GM06990 (cell line): ENCODE measurements at places on chromosomes 13 and 19.

DNA sequence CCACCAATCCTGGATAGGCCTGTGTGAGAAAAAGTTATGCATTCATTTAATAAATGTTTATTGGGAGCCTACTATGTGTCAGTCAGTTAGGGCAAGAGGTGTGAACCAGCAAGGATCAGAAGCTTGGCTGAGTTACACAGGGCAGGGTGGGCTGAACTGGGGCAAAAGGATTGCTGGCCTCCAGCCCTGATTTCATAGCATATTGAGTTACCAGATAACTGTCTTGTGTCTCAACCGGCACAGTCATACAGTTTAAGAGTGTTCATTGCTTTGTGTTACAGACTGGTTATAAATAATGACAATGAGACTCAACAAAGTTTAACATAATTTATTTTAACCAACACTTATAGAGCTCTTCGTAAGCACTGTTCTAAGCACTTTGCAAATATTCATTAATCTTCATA lies 253.8 kb downstream of the DLEU7 start:
- no peak for DNase-seq

GRCh38 chr19:45653634-45654033 lies 14.4 kb upstream of the GIPR start:
- no peak for DNase-seq

DNA sequence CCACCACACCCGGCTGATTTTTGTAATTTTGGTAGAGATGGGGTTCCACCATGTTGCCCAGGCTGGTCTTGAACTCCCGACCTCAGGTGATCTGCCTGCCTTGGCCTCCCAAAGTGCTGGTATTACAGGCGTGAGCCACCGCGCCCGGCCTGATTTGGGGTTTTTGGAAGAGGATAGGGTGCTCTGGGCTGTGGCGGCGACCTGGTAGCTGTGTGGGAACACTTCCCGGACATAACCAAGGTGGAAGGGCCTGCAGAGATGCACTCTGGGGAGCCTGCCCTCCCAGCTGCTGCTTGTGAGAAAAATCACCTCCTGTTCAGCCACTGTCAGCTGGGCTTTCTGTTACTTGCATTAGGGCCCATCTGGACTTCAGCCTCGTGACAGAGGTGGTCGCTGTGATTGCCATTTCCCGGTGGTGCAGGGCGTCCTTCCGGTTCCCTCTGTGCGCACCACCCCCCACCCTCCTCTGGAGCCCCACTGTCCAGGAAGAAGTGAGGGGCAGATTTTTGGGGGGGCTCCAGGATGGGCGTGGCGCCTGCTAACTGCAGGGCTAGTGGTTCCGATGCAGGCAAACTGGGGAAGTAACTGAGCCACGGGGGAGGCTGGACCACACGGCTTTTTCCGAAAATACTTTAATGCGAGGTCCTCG lies 7.5 kb downstream of the IL4I1 start:
- no peak for DNase-seq

GRCh38 chr13:28355046-28355821 lies 139.7 kb downstream of the FLT1 start:
- no peak for DNase-seq

GRCh38 chr19:49368711-49369358 lies 5.2 kb downstream of the DKKL1 start:
- DNase-seq, result no peak

- no peak for DNase-seq
Measured at GRCh38 chr19:38290631-38291147, 13.4 kb upstream of the C19orf33 start.

GRCh38 chr19:41050426-41050825 lies 37.8 kb upstream of the CYP2A13 start:
- DNase-seq, result no peak

GRCh38 chr13:96935901-96936300 lies 58.4 kb downstream of the OXGR1 start:
- DNase-seq, result no peak

DNA sequence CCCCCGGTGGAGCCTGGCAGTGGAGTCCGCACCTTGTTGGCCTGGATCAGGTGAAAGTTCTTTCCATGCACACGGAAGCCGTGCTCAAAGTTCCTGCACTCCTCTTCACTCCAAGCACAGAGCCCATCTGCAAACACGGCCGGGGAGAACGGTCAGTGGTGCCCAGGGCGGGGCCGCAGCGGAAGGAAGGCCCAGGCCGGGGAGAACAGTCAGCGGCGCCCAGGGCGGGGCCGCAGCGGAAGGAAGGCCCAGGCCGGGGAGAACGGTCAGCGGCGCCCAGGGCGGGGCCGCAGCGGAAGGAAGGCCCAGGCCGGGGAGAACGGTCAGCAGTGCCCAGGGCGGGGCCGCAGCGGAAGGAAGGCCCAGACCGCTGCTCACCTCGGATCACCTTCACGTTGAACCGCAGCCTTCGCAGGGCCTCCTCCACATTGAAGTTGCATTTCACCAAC lies 20.6 kb upstream of the PLPP2 start:
- DNase-seq, result no peak

GRCh38 chr13:46712524-46712923 lies 84.4 kb downstream of the ESD start:
- DNase-seq, result no peak

DNA sequence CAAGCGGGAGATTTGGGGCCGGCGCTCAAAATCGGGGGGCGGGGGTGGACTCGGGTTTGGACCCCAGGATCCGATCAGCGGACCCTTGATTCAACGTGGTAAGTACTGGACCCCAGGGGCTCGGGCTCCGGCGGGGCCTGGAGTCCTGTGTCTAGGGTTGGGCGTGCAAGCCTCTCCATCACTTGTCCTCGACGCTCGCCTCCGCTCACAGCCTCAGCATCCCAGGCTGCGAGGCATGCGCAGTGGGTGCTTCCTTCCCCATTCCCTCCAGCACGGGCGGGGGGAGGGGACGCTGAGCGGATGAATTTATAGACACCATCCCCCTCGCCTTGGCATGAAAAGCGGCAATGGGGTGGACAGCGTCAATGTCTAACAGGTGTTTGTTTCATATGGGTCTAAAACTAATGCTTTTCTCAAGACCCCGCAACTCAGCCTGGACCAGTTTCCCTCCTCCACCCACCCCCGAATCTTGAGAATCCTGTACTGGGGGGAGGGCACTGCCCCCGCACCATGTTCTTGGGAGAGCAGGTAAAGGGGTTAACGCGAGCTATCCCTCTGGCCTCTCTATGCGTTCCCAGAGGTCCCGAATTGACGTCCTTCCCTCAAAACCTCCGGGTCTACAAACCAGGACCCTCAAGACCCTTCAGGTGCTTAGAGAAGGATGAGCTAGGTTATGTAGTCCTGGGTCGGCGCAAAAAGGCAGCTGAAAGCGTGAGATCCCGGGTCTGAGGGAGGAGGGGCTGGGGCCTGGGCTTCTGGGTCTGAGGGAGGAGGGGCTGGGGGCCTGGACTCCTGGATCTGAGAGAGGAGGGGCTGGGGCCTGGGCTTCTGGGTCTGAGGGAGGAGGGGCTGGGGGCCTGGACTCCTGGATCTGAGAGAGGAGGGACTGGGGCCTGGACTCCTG lies 579 bp downstream of the CPT1C start:
- DNase-seq, result no peak

DNA sequence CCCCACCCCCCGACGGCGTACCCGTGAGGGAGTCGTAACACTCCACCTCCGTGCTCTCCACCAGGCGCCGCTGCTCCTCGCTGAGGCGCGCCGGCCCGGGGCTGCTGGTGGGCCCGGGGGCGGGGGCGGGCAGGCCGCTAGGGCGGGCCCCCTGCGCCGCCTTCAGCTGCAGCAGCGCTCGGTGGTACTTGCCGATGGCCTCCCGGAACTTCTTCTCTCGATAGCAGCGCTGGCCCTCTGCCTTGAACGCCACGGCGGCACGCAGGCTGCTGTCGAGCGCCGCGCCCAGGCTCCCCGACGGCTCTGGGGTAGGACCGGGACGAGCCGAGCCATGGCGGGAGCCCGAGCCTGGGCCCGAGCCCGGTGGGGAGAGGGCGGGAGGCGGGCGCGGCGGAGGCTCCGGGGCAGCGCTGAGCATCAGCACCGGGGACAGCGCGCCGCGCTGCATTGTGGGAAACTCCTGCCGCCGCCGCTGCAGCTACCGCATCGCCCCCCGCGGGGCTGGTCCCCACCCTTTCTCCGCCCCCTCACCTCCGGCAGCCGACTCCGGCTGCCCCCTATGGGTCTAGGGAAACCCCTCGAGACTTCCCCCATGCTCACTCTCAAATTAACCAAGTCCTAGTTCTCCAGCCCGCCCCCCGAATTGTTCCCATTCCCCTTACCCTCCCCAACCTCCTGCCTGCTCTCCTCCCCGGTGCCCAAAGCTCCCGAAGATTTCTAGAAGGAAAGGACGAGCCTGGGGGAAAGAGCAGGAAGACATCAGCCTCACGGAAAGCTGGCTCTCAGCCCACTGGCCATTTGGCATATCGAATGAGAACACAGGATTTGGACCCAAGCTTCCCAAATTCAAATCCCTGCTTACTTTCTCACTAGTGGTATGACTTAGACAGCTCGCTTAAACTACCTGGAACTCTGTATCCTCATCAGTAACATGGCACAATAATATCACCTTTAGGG lies at the start of gene TTC9B:
TSS of gene TTC9B (minus strand) at position 451 of the 957 bp plus-strand sequence. CDS start at position 448, 3 bp downstream.
- peak; percentile 54 for DNase-seq

- DNase-seq, result no peak
Measured at GRCh38 chr19:31285744-31286143, 63.5 kb downstream of the TSHZ3 start.

DNA sequence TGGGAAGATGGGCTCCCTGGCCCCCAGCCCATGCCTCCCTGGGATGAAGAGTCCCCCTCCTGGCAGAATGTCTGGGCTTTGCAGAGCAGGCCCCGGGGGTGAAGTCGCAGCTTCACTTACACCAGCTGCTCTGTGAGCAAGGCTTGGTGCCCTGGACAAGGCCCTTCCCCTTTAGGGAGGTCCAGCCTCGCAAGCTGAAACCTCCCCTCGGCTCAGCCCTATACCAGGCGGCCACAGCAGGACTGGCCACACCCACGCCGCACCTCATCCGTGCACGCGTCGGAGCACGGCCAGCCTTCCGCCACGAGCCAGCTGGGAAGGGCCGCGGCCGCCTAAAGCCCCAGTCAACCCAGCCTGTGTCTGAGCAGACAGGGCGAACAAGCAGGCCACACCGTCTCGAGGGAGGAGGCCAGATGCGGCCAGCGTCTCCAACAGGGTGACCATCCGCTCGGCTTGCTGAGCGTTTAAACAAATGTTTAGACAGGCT lies 83.2 kb upstream of the MCF2L start:
- no peak for DNase-seq

GRCh38 chr13:66338542-66338941 lies 891.6 kb downstream of the PCDH9 start:
- DNase-seq, result no peak

DNA sequence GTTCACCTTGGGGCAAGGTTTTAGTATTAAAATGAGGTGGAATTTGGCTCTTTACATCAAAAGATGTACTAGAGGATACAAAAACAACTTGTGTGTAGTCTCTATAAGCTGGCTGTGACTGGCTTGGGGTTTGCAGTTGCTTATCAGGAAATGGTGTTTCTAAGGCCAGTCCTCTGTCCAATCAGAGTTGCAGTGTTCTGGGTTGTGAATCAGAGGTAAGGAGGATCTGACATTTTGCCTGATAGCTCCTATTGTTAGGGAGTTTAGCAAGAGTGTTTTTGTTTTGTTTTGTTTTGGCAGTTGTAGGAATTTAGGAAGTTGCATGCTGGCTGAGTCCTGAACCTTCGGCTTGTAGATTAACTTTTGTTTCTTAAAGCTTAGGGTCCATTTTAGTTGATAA lies 20.1 kb upstream of the ESD start:
- DNase-seq, result no peak

GRCh38 chr13:76383676-76384461 lies 502.3 kb downstream of the KCTD12 start:
- DNase-seq, result no peak

- peak; percentile 85 for DNase-seq
Measured at GRCh38 chr19:47230054-47230920, 712 bp downstream of the BBC3 start.

DNA sequence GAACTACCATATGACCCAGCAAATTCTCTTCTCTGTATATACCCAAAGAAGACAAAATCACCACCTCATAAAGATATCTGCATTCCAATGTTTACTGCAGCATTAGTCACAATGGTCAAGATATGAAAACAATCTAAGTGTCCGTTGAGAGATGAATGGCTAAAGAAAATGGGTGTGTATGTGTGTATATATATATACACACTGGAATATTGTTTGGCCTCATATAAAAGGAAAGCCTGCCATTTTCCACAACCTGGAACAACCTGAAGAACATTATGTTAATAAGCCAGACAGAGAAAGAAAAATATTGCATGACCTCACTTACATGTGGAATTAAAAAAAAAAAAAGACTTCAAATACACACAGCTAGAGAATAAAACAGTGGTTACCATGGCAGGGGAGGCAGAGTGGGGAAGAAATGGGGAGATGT lies 29.5 kb upstream of the RBM26 start:
- DNase-seq, result no peak

GRCh38 chr19:53537121-53537520 lies 824 bp upstream of the ZNF331 start:
- no peak for DNase-seq

DNA sequence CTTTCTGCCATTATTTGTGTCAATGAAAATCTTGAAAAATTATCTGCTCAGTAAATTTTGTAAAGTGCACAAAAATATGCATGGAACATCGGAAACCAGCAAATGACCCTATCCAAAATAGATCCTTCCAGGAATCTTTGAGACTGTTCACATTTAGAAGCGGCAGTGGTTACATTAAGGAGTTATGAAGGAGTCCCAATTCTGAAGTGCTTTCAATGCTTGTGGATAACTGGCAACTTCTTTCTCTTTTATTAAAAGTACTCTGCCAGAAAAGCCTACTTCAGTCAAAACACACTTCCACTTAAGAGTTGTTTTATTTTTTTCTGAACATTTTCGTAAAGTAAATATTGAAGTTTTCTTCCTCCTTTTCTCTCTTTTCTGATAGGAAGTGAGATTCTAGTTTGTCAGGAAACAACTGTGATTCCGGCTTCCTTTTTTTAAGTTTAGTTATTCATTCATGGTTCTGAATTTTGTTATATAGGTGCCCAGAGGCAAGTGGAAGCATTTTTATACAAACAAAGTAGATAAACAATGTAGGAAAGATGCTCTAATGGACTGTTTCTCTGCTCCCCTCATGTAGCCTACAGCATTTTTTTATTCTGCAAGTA lies 83.5 kb downstream of the PCDH9 start:
- no peak for DNase-seq

- no peak for DNase-seq
Measured at GRCh38 chr13:27395007-27395510, 29.4 kb upstream of the GTF3A start.
